Epithelial cell of umbilical artery (primary cell): ENCODE measurements at places on chromosomes 1 and 21. TPM values are rescaled to one million over a fixed set of nuclear protein-coding genes. Genes with fewer than 3 reads are reported as not detected.

Gene SLC19A2
- total RNA-seq, result 11.4 and 12.0 TPM in 2 replicates

Gene SPRR2G
- not detected in 2 replicates for total RNA-seq

Gene USH2A
- not detected in 2 replicates for total RNA-seq

Gene TDRD10
- total RNA-seq, result 1.5 and 3.2 TPM in 2 replicates

Gene LRRC38
- total RNA-seq, result not detected in 2 replicates

Gene REN
- under 0.01 TPM in 1 of 2 replicates, not detected in the other for total RNA-seq

Gene KRTAP12-3
- total RNA-seq, result not detected in 2 replicates

Gene ASAP3
- 7.1 and 8.4 TPM in 2 replicates for total RNA-seq

Gene WNT9A
- 1.3 and 2.1 TPM in 2 replicates for total RNA-seq

Gene S100A14
- not detected in 2 replicates for total RNA-seq

Gene MCOLN3
- not detected in 2 replicates for total RNA-seq

Gene KLHL20
- total RNA-seq, result 32.2 and 47.6 TPM in 2 replicates

Gene ADORA1
- 0.30 and 0.32 TPM in 2 replicates for total RNA-seq

Gene OLIG2
- not detected in 2 replicates for total RNA-seq

Gene KCNN3
- total RNA-seq, result under 0.01 and 0.65 TPM in 2 replicates

Gene APCS
- not detected in 2 replicates for total RNA-seq

Gene PER3
- total RNA-seq, result 1.3 and 2.3 TPM in 2 replicates

Gene DBT
- 2.9 and 13.5 TPM in 2 replicates for total RNA-seq

Gene SH2D5
- 0.32 and 0.46 TPM in 2 replicates for total RNA-seq

Gene TMPRSS2
- not detected in 2 replicates for total RNA-seq

Gene LINGO4
- total RNA-seq, result not detected in 2 replicates

Gene OR2T1
- not detected in 2 replicates for total RNA-seq

Gene SLC45A1
- total RNA-seq, result 0.65 and 0.76 TPM in 2 replicates

Gene DDR2
- 6.8 and 16.7 TPM in 2 replicates for total RNA-seq

Gene OR2L5
- total RNA-seq, result not detected in 2 replicates
